ENCODE measurements at places on chromosomes 6 and 20. TPM values are rescaled to one million over a fixed set of nuclear protein-coding genes. Genes with fewer than 3 reads are reported as not detected.

DNA sequence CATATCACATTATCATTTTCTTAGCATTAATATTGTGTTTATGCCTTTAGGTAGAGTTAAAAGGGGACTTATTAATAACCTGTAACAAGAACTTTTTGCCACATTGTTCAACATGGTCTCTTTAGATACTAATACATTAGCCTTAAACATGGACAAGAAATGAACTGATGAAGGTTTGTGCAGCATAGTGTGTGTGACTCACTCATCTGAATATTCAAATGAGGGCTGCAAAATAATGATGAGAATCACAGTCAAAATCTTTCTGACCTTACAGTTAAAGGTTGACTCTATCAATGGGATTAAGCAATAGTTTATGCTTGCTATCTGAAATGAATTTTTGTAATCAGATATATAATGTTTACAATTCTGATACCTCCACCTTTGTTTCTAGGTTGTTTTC, 1189.3 kb upstream of the CITED2 start:
- no peak overlapping the region for H3K27ac ChIP-seq
- H3K36me3 ChIP-seq = no peaks in the 10 kb centered on the region
- no peak overlapping the region for H3K4me3 ChIP-seq
- H3K4me1 ChIP-seq = peaks cover 8% of the 10 kb centered on the region
- DNase-seq = no peak
- no peaks in the 10 kb centered on the region for H3K27me3 ChIP-seq

- no peaks in the 10 kb centered on the region for H3K4me1 ChIP-seq
- no peaks in the 10 kb centered on the region for H3K36me3 ChIP-seq
- no peak overlapping the region for H3K4me3 ChIP-seq
- H3K27me3 ChIP-seq = no peaks in the 10 kb centered on the region
Measured at GRCh38 chr6:70150521-70150920, 152.4 kb downstream of the COL9A1 start.

DNA sequence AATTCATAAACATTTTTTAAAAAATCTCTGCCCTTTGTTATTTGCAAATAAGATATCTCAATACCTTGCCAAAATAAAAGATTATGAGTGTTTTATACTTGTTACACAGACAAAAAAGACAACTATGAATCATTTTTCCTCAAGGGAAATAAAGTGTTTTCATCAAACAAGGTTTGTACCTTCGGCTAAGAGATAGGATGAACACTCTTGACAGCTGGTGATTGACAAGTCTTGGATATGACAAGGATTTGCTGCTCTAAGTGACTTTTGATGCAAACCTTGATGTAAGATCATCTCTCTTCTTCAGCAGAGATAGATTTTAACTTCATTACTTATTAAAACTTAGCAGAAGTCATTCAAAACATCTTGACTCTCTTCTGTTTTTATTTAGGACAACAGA, 514.3 kb upstream of the IRAK1BP1 start:
- H3K36me3 ChIP-seq = no peaks in the 10 kb centered on the region
- no peaks in the 10 kb centered on the region for H3K4me1 ChIP-seq

DNA sequence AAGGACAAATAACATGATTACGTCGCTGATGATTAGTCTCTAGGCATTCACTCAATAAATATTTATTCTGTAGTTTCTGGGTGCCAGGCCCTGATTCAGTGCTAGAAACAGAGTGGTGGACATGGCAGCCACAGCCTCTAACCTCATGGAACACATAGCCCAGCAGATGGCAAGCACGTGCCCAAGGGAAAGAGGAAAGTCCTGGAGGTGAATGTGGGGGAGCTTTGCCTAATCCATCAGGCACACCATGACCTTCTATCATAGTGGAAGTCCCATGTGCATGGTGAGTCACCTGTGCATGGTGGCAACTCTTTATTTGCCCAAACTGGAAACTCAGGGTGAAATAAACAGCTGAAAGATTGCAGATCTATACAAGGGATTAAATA, 143.0 kb upstream of the TNFAIP3 start:
- no peaks in the 10 kb centered on the region for H3K36me3 ChIP-seq
- DNase-seq = no peak
- H3K27ac ChIP-seq = no peak overlapping the region
- no peaks in the 10 kb centered on the region for H3K4me1 ChIP-seq
- no peak overlapping the region for H3K4me3 ChIP-seq

GRCh38 chr6:128068119-128068479, 167.2 kb upstream of the THEMIS start:
- H3K36me3 ChIP-seq = no peaks in the 10 kb centered on the region
- no peaks in the 10 kb centered on the region for H3K4me1 ChIP-seq
- no peaks in the 10 kb centered on the region for H3K27me3 ChIP-seq
- no peak for DNase-seq

- H3K27me3 ChIP-seq = no peaks in the 10 kb centered on the region
- H3K4me3 ChIP-seq = no peak overlapping the region
- H3K4me1 ChIP-seq = no peaks in the 10 kb centered on the region
- no peak overlapping the region for H3K27ac ChIP-seq
- no peak for DNase-seq
Measured at GRCh38 chr6:133817460-133818047, 71.4 kb upstream of the TCF21 start.

- DNase-seq = no peak
- H3K27ac ChIP-seq = peak overlapping the region; percentile 69
- no peaks in the 10 kb centered on the region for H3K27me3 ChIP-seq
- peaks cover 39% of the 10 kb centered on the region for H3K4me1 ChIP-seq
- no peak overlapping the region for H3K4me3 ChIP-seq
- H3K36me3 ChIP-seq = no peaks in the 10 kb centered on the region
Measured at GRCh38 chr6:43886717-43887339, 116.8 kb downstream of the VEGFA start.

DNA sequence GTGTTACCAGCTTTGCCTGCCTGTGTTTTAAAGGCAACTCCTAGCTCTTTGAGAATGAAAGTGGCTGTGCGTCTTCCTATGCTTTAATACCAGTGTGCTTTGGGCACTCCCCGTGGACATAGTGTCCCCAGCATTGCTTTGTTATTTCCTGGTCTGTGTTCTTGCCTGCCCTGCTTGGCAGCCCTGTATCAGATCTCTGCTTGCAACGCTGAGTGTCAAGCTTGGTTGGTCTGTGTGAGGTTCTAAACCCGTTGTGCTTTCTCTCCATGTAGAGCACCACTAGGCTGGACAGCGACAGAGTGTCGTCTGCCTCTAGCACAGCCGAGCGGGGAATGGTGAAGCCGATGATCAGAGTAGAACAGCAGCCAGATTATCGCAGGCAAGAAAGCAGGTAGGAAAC, 80.2 kb downstream of the AFDN start:
- H3K36me3 ChIP-seq = peaks cover 10% of the 10 kb centered on the region
- H3K27me3 ChIP-seq = no peaks in the 10 kb centered on the region
- no peak overlapping the region for H3K4me3 ChIP-seq
- peak; percentile 59 for DNase-seq
- peak overlapping the region; percentile 45 for H3K27ac ChIP-seq
- no peaks in the 10 kb centered on the region for H3K4me1 ChIP-seq

DNA sequence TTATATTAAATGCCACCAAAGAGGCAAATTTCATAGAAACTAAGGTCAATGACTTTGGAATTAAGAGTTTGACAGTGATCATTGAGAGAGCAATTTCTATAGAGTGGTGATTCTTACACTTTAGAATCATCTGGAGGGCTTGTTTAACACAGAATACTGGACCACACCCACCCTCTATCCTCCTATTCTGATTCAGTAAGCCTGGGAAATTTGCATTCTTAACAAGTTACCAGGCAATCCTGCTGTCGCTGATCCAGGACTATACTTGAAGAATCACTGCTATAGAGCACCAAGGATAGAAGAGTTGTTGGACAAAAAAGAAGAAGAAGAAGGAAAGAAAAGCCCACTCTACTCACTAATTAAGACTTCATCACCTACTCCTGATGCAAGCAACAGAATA, 21.3 kb upstream of the TBX18 start:
- no peak for DNase-seq
- no peak overlapping the region for H3K27ac ChIP-seq
- H3K36me3 ChIP-seq = no peaks in the 10 kb centered on the region

DNA sequence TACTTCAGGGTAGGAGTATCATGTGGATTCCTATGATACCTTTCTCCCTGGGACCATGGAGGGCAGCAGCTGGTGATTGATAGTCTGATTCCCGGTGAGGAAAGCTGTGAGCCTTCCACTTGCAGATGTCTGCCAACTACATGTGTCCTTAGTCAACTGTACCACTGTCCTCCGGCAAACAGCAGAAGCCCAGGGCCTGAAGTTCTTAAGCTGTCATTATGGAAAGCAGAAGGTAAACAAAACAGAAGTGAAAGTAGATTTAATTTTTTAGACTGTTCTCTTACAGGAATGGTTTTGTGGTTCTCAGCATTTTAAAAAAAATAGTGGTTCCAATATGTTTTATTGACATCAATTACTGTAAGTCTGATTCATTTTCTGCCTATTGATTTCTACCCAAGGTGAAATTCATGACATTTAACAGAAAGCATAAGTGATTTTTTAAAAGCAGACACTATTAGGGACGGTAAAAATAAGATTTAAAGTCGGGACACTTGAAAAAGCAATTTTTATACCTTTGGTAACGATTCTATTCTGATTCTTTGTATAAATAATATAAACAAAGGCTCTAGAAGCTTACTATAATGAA, 36.6 kb downstream of the PTPN1 start:
- H3K27me3 ChIP-seq = no peaks in the 10 kb centered on the region
- no peaks in the 10 kb centered on the region for H3K36me3 ChIP-seq
- peaks cover 21% of the 10 kb centered on the region for H3K4me1 ChIP-seq
- H3K27ac ChIP-seq = no peak overlapping the region

- H3K36me3 ChIP-seq = no peaks in the 10 kb centered on the region
- peak; percentile 26 for DNase-seq
- H3K4me3 ChIP-seq = no peak overlapping the region
- H3K4me1 ChIP-seq = peaks cover 38% of the 10 kb centered on the region
Measured at GRCh38 chr20:46999801-47000465, 105.3 kb downstream of the EYA2 start.

DNA sequence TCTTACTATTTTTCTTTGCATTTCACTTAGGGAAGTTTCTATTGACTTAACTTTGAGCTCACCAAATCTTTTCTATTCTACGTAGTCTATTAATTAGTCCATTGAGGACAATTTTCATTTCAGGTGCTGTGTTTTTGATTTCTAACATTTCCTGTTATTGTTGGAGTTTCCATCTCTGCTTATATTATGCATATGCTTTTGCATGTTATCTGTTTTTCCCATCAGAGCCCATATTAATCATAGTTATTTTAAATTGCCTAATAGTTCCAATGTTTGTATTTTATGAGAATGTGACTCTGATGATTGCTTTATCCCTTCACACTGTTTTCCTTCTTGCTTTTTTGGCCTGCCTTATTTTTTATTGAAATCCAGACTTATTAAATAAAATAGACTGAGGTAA, 414.5 kb upstream of the OPRM1 start:
- no peaks in the 10 kb centered on the region for H3K27me3 ChIP-seq
- no peaks in the 10 kb centered on the region for H3K4me1 ChIP-seq
- no peak overlapping the region for H3K4me3 ChIP-seq
- DNase-seq = no peak
- no peaks in the 10 kb centered on the region for H3K36me3 ChIP-seq

The PPIL6 gene
- 26.3 TPM for total RNA-seq

The TXLNB gene
- total RNA-seq = 0.17 TPM

The SAMD5 gene
- 2.4 TPM for total RNA-seq

The PXDC1 gene
- total RNA-seq = 73.5 TPM

The NMBR gene
- total RNA-seq = not detected

The ZNF391 gene
- total RNA-seq = 6.9 TPM

The MDC1 gene
- 27.2 TPM for total RNA-seq

The KCNK15 gene
- total RNA-seq = 2.8 TPM
